Central memory CD4-positive, alpha-beta T cell (primary cell): ENCODE measurements at places on chromosomes 11 and 22.

DNA sequence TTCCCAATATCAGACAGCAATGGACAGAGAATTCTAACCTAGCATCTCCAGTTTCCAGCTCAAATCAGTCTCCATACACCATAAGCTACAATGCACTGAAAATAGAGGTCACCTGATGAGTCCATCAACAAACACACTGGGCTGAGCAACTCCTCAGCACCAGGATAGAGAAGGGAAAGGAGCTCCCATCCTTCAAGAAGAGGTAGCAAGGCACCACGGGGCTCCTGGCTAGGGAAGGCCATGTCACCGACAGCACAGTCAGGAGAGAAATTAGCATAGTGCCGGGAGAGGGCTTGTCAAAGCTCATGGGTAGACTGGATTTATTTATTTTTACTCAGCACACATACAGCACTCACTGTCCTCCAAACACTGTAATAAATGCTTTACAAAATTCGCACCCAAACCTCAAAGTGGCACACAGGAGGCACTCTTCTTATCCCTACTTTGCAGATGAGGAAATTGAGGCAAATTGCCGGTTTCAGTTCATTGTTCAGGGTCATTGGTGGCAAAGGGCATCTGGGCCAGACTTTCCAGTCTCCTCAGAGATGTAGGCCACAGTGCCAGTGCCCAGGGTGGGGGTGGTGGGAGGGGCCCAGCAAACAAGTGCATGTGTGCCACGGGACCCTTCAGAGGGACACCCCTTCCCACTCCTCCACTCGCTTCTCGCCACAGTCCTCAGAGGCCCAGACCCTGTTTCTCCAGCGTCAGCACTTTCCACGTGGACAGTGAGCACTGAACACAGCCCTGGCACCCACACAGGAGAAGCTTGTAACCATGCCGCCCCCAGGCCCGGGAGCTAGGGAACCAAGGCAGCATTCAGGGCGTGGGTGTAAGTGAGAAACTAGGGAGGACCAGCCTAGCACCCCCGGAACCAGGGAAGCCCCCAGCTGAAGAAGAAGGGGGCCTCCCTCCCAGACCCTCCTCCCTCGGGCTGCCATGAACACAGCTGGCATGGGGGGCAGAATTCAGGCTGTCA is 1417.4 kb downstream of the TBC1D22A start:
- DNase-seq, result no peak

DNA sequence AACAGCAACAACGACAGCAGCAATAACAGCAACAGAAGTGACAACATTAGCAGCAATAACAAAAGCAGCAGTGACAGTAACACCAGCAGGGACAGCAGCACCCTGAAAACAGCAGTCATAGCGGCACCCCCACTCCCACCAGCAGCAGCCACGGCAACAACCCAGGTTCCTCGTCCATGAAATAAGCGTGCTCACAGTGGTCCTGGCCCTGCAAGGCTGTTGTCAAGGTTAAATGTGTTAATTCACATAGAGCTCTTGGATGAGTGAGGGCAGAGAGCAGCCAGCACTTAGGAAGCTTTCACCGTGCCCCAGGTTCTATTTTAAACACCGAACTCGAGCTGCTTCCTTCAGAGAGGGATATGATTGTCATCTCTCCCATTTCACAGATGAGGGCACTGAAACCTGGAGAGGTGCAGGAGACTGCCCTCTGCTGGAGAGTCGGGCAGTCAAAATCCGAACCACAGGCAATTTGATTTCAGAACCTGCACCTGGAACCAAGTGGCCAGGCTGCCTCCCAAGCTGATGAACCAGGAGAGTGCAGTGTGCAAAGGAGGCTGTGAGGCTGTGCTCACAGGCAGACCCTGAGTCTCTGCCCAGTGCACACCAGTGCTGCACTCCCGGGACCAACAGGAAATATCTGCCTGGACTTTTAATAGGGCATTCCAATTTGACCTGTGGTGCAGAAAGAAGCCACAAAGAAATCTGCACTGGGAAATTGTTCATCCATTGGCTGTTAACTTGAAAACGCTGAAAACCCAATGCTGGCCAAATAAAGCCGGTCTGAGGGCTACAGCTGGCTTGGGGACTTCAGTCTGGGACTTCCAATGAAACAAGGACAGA is 22.9 kb upstream of the FGF3 start:
- peak; percentile 9 for DNase-seq

DNA sequence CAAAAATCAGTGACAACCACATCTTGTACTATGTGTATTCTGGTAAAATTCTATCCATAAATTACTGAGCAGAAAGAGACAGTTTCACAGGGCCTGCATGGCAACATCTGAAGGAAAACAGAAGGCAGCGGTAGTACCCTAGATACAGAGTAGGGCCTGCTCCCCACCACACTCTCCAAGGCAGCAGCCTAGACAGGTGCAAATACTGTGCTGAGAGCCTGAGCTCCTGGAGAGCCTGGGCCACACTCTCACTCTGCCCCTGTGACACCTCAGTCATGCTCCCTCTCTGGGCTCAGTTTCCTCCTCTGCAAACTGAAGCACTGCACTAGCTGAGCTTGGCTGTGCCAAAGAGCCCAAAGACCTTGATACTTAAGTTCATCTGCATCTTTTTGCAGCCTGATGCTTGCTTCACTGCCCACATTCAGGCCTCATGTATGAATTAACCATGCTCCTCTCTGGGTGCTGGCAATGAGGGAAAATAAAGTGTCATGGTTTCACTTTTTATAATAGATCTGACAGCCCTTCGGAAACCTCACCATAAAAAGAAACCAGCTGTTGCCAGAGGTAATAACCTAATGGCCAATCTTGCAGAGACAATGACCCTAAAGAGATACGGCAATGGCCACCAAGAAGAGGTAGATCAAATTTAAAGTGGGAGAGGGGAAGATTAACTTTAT is 104.7 kb downstream of the PLEKHA7 start:
- no peak for DNase-seq

DNA sequence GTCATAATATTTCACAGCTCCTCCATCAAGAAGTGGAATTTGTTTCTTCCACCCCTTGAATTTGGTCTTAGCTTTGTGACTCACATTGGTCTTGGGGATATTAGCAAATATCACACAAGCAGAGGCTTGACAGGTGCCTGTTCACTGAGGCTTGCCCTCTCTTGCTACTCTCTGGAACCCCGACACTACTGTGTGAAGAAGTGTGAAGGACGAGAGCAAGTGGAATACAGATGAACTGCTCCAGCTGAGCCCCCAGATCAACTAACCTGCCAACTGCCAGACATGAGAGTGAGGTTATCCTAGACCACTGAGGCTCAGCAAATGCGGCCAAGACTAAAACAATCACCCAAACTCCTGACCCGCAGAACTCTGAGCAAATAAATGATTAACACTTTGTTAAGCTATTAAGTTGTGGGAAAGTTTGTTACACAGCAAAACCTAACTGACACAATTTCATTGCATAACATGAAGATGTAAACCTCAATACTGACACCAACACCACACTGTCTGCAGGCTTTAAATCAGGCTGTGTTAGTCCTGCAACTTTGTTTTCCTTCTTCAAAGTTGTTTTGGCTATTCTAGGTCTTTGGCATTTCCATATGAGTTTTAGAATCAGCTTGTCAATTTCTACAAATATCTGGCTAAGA is 142.5 kb downstream of the APOL5 start:
- no peak for DNase-seq

- no peak for DNase-seq
Observed at GRCh38 chr11:19027829-19028595, 32.5 kb downstream of the MRGPRX2 start.
